Neuronal stem cell (in vitro differentiated cells): ENCODE measurements at places on chromosomes 2 and 18.
A peak's percentile ranks its signal among the peaks of the same experiment; 100 is the strongest.

DNA sequence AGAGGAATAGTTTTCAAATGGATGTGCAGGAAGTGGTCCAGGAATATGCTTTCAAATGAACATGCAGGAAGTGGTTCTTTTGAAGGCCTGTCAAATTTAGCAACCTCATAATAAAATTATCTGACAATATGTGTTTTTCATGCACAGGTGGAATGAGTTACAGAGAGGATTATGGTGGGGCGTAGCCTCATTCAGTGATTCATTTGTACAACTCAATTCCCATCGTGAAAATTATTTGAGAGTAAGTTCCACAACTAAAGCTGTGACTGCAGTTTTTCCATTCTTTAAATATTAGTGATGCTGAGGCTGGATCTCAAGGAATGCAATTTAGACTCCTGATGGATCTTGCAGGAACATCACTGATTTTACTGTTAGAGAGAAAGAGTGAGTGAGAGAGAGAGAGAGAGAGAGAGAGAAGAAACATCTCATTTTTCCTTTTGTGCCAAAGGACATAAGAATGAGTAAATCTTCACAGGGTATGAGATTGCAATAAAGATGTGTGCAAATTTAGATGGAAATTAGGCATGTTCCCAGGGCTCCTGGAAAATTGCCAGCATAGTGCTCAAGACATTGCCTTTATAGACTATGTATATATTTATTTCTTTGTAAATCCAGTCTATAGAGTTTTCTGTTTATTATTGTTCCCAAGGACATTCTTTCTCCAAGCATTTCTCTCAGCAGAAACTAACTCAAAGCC lies 394.9 kb upstream of the ZEB2 start:
- no peaks in the 10 kb centered on the region for H3K36me3 ChIP-seq
- no peak overlapping the region for H3K27ac ChIP-seq
- no peaks in the 10 kb centered on the region for H3K27me3 ChIP-seq

DNA sequence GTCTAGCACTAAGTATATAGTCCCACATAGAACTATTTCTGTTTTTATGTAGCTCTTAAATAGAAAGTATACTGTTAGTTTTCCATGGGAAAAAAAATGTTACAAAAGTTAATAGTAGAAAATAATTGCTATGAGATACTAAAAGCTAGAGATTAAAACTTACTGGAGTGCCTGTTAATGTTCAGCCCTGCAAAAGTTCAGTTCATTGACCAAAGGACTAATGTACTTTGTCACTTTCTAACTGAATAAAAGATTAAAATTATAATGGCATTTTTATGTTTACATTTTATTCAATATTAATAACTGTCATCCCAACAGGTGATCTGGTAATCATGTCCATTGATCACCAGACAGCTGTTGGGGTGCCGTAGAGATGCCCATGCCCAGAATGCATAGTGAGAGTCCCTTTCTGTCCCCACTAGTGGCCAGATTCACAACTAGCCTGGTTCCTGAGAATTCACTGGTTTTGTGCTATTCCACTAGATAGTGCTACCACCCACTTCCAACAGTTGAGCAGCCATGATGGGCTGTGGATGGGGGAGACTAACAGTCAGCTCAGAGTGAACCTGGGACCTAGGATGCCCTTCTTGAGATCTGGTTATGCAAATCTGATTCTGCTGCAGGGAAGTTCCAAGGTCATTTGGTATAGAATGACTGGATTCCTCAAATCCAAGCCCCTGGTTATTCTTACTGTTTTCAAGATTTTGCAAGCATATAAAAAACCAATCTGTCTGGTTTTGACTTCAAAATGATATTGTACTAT lies 57.8 kb downstream of the AFTPH start:
- no peak overlapping the region for H3K27ac ChIP-seq
- H3K4me3 ChIP-seq = no peak overlapping the region
- peaks cover 4% of the 10 kb centered on the region for H3K36me3 ChIP-seq
- H3K27me3 ChIP-seq = no peaks in the 10 kb centered on the region
- H3K4me1 ChIP-seq = no peaks in the 10 kb centered on the region
- DNase-seq = no peak

DNA sequence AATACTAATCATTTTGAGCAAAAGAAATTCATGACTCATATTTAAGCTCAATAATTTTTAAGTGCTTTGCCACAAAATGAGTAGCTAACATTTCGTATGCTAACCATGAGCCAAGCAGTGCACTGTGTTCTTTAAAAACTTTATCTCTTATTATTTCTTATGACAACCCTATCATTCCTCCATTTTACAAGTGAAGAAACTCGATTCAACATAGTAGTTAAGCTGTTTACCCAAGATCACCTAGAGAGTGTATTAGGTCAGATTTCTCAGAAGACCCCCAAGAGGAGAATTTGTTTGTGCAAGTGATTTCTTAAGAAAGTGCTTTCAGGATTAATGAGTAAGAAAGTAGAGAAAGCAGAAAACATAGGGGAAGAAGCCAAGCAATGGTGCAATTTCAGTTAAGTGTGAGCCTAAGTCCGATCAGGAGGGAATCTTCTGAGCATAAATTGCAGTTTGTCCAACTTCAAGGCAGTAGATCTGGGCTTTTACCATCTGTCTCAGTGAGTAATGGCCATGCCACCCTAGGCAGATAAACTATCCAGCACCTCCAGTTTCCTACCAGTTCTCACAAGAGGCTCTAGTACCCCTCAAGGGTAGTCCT lies 202.7 kb downstream of the SCG2 start:
- no peaks in the 10 kb centered on the region for H3K36me3 ChIP-seq
- no peak overlapping the region for H3K27ac ChIP-seq

GRCh38 chr18:64674694-64675093 lies 525.8 kb upstream of the LINC00305 start:
- H3K36me3 ChIP-seq = no peaks in the 10 kb centered on the region
- no peak overlapping the region for H3K27ac ChIP-seq
- no peaks in the 10 kb centered on the region for H3K4me1 ChIP-seq
- no peak for DNase-seq
- no peak overlapping the region for H3K4me3 ChIP-seq

DNA sequence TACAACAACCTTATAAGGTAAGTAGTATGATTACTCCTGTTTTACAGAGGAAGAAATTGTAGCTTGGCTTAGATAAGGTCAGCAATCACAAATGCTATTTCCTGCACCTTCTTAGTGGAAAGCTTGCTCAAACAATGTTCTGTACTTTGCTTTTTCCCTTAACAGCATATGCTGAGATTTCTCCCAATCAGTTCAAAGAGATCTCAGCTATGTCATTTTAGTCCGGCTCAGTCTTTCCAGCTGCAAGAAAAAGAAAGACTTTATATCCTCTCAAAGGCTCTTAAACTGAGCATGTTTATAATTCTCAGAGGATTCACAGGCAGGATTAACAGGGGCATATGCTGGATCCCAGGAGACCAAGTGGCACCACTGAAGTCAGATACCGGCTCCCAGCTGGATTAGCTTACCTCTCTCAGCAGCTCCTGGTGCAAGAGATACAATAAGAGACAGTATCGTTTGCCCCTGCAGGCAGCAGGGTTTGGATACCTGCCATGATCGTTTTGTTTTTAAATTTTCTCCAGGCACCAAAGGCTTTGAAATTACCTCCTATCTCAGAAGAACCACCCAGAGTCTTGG lies 29.5 kb downstream of the KIAA2012 start:
- no peak overlapping the region for H3K4me3 ChIP-seq
- DNase-seq = no peak
- no peaks in the 10 kb centered on the region for H3K27me3 ChIP-seq
- H3K4me1 ChIP-seq = peaks cover 4% of the 10 kb centered on the region

- peaks cover 6% of the 10 kb centered on the region for H3K4me1 ChIP-seq
- H3K27me3 ChIP-seq = no peaks in the 10 kb centered on the region
- no peaks in the 10 kb centered on the region for H3K36me3 ChIP-seq
- H3K27ac ChIP-seq = no peak overlapping the region
These were observed 78.6 kb downstream of the NDUFA10 start for GRCh38 chr2:239946562-239946863.

- no peak overlapping the region for H3K27ac ChIP-seq
- H3K4me3 ChIP-seq = peak overlapping the region; percentile 15
- H3K36me3 ChIP-seq = peaks cover 7% of the 10 kb centered on the region
- no peak for DNase-seq
- H3K4me1 ChIP-seq = peaks cover 44% of the 10 kb centered on the region
- H3K27me3 ChIP-seq = no peaks in the 10 kb centered on the region
These were observed 672 bp downstream of the ATP6V1B1 start for GRCh38 chr2:70936165-70936978.

DNA sequence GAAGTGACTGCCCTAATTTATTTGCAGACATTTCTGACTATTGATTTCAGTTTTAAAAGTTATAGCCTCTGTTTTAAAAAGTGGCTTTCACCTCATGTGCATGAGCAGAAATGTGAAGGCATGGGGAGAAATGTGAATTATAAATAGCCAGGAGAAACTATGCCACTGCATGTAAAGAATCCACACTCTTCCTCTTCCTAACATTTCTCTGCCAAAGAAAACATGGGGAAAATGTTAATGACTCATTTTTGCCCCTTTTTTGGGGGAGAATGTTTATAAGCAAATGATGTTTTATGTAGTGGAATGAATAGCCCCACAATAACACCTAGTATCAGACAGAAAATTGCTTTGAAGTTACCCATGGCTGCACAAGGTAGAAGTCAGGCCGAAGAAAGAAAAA lies 249.0 kb upstream of the TANK start:
- DNase-seq = no peak
- no peak overlapping the region for H3K4me3 ChIP-seq
- peaks cover 33% of the 10 kb centered on the region for H3K4me1 ChIP-seq

GRCh38 chr2:164967781-164968228 lies 12.5 kb upstream of the SLC38A11 start:
- DNase-seq = no peak
- H3K4me3 ChIP-seq = no peak overlapping the region
- H3K4me1 ChIP-seq = peaks cover 6% of the 10 kb centered on the region
- H3K27me3 ChIP-seq = no peaks in the 10 kb centered on the region
- H3K36me3 ChIP-seq = no peaks in the 10 kb centered on the region
- H3K27ac ChIP-seq = no peak overlapping the region

- H3K27me3 ChIP-seq = no peaks in the 10 kb centered on the region
- no peak overlapping the region for H3K27ac ChIP-seq
- H3K4me3 ChIP-seq = no peak overlapping the region
- no peak for DNase-seq
- H3K36me3 ChIP-seq = no peaks in the 10 kb centered on the region
These were observed 151.1 kb downstream of the CCDC148 start for GRCh38 chr2:158305501-158305900.

DNA sequence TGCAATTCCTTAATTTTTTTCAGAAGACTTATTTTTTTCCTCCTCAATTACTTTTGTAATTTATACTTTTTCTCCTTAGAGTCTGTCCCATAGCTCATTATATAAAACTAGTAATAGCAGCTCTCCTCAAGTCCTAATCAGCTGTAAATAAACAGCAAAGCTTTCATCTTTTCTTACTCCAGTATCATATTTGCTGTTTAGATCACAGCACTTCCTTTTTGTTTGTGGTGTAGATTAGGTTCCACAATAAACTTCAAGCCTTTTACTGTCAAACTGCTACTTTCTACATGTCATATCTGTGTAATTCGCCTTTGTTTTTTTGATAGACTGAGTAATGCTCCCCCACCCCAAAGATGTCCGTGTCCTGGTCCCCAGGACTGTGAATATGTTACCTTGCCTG lies 25.5 kb downstream of the GCG start:
- H3K36me3 ChIP-seq = no peaks in the 10 kb centered on the region
- DNase-seq = no peak
- peaks cover 6% of the 10 kb centered on the region for H3K27me3 ChIP-seq
- H3K27ac ChIP-seq = no peak overlapping the region
- H3K4me3 ChIP-seq = no peak overlapping the region
- peaks cover 3% of the 10 kb centered on the region for H3K4me1 ChIP-seq

- DNase-seq = no peak
- no peak overlapping the region for H3K4me3 ChIP-seq
- H3K27ac ChIP-seq = no peak overlapping the region
- no peaks in the 10 kb centered on the region for H3K36me3 ChIP-seq
These were observed 137.1 kb downstream of the LCLAT1 start for GRCh38 chr2:30584116-30584515.
